Bone marrow (tissue), 2 donors: ENCODE measurements at places on chromosomes 12 and 14.

GRCh38 chr14:54169254-54169924 is 212.8 kb upstream of the BMP4 start:
- no peak for DNase-seq

DNA sequence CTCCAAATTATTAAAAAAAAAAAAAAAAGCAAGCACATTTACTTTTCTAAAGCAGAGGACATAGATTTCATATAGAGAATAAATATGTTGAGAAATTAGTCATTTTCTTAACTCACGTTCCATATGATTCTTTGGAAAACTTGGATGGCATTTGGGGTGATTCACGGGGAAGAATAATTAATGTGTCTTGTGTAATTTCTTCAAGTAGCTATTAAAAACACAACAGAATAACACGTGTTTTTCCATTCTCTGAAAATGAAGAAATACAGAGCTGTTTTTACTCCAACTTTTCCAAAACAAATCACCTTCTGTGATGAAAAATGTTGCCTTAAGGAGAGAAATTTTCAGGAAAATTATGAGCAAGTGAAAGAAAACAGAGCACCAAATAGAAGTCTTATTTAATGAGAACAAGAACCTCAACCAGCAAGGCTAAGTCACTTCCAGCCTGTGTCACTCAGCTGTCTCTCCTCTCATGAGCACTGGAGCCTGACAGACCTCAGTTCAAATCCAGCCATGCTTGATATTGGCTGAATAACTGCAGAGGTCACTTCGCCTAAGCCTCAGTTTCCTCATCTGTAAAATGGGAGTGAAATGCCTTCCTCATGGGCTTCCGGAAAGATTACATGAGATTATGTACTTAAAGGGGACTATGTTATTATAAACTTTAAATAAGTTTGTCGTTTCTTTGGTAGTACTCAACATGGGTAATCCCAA is 42.8 kb upstream of the NUAK1 start:
- DNase-seq: no peak

GRCh38 chr12:89306827-89307473 is 45.4 kb downstream of the DUSP6 start:
- DNase-seq: no peak

DNA sequence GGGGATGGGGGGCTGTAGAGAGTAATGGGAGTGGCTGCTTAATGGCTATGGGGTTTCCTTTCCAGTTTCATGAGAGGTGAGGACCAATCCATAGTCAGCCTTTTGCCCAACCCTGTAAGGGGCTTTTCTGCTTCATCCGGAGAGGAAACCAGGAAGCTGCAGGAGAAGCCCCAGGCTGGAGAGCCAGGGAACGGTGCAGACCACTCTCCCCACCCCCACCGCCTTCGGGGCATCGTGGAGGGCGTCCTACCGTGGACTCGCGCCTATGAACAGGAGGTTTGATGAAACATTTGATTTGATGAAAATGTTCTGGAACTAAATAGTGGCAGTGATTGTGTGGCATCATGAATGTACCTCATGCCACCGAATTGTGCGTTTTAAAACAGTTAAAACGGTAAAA is 204.3 kb upstream of the DIO3 start:
- no peak for DNase-seq

- no peak for DNase-seq
These were observed 57.3 kb downstream of the ARL6IP4 start for GRCh38 chr12:123037791-123038190.

DNA sequence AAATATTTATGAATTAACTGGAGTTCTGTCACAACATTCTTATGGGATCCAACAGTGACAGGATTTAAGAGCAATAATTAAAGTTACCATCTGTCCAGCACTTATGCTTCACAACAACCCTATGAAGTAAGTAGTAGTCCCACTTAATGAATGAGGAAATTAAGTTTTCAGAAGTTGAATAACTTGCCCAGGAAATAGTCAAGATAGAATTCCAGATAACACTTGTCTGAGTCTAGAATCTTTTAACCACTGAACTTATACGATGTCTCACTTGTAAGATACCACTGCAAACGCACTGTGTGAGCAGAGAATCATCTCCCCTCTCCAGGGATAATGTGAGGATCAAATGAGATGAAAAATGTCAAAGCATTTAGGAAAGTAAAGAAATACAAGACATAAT is 3.3 kb upstream of the TTC9 start:
- no peak for DNase-seq

- no peak for DNase-seq
These were observed 18.1 kb downstream of the MANSC1 start for GRCh38 chr12:12331896-12332295.

- DNase-seq: no peak
These were observed 21.0 kb upstream of the FAIM2 start for GRCh38 chr12:49924628-49925246.

DNA sequence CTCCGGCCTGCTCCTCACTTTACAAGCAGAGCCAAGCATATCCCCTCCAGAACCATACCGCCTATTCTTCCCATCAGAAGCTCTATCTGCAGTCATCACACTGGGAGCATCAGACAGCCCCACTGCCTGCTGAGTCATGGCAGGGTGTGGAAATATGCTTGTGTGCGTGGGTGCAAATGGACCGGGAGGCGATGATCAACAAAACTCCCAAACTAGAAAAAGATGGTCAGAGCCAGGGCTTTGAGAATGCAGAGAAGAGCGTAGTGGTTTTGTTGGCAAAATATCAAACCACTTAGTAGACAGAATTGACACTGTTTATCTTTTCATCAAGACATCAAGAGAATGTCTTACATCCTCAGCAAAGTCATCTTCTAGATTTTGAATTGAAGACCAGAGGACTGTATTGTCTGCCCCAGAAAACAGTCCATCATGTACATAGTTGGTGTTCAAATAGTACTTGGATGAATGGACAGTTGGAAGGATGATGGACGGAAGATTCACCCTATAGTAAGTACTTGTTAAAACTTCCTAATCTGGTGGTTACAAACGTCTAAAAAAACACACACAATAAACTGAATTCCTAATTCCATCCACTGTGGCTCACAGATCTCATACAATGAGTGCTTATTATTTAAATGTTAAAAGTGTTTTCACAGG is 54.9 kb downstream of the VWF start:
- peak; percentile 11 for DNase-seq

GRCh38 chr12:2719392-2719791 is 75.4 kb upstream of the FKBP4 start:
- no peak for DNase-seq

GRCh38 chr12:93127582-93128331 is 198.7 kb upstream of the EEA1 start:
- DNase-seq: peak; percentile 22
